SJSA1 (cell line): ENCODE measurements at places on chromosomes 12 and 14.

GRCh38 chr12:130839770-130840404, 837 bp upstream of the STX2 start:
- no peak for DNase-seq

DNA sequence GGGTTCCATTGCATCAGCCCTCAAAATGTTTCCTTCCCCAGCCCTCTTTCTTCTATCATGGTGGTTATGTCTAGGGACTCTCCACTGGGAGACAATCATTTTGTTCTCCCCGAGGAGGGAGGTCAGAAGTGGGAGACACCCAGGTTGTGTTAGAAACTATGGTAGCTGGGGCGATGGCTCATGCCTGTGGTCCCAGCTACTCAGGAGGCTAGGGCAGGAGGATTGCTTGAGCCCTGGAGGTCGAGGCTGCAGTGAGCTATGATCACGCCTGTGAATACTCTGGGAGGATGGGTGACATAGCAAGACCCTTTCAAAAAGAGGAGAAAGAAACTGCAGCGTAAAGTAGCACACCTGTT, 13.0 kb upstream of the LRRC23 start:
- no peak for DNase-seq

DNA sequence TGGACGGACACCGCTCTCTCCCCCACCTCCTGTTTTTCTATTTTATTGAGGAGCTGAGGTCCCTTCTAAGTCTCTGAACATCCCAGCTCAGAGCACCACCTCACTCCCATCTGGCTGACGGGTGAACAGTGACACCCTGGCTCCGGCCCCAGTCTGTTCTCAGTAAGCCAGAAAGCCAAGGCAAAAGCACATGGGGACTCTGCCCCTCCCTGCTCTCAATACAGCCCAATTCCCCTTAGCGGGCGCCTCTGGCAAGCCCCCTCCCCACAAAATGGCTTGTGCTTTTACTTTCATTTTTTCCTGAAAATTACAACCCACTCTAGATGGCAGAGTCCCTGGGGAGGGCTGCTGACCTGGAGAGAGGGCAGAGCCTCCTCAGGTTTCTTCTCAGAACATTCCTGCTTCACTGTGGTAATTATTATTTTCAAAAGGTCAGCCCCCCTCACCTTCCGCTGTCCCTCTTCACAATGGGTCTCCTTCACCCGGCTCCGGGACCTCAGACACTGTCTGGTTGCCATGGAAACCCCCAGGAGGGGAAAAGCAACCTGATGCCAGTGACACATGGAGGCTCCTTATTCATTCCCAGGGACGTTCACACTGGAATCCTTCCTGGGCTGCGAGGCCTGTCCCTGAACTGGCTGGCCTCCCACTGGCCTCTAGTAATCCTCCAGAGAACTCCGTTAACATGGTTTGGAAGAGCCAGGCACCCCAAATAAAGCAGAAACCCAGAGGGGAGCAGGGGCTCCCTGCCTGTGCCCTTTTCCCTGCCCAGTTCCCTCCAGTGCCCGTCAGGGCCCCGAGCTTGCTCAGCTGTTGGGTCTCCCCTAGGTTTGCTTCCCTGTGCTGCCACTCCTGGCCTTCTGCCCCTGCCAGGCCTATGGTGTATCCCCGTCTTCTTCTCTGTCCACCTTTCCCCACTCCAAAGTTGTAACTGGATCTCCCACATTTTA, 15.9 kb downstream of the COL2A1 start:
- no peak for DNase-seq

DNA sequence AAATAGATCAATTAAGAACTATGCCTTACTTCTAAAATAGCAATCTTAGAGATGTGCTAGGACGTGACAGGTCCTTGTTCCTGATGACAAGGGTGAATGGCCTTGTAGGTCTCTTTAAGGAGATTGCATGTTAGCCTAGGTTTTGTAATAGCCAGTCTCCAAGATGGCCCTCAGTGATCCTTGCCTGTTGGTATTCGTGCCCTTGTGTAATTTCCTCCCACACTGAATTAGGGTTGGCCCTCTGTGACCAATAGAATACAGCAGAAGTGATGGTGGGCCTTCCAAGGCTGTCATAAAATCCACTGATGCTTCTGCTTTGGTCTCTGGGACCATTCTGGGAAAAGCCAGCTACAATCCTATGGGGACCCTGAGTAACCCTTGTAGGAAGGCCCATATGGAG, 38.2 kb upstream of the SNX6 start:
- no peak for DNase-seq

- peak; percentile 95 for DNase-seq
These were observed 775 bp upstream of the ARID2 start for GRCh38 chr12:45728630-45729232.

DNA sequence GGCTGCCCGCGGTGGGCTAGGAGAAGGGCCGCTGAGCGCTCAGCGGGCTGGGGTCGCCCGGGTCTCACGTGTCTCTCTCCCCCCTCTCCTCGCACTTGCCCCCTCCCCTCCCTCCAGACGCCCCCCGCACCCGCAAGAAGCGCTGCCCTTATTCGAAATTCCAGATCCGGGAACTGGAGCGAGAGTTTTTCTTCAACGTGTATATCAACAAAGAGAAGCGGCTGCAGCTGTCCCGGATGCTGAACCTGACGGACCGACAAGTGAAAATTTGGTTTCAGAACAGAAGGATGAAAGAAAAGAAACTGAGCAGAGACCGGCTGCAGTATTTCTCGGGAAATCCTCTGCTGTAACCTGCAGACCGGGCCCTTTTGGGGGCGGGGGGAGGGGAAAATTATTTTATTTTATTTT, 314 bp upstream of the HOTAIR start:
- no peak for DNase-seq

DNA sequence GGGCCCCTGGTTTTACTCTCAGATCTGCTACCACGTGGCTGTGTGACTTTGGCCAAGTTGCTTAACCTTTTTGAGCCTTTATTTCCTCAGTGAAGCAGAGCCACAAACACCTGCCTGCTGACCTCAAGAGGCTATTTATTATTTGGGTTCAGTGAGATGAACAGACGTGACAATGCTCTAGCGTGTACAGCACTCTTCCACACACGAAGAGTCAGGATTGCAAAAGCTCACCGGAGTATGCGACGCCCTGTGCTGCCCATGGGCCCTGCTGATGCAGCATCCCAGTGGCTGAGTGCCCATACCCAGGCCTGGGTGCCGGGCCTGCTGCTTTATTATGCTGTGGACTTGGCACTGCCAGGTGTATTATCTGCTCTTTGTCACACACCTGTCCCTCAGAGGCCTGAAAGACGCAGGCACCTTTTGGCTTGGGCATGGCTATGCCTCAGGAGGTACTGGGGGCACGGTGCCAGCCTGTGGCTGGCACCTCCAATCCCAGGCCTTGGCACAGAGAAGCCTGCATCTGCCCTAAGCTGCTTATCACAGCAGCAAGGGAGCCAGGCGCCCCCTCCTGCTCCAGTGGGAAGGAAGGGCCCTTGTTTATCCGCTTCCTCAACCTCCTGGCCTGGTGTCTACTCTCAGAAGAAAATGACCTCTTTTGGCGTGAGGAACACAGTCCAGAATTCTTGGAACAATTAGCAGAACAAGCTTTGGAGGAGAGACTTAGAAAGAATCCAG, 22.3 kb upstream of the TC2N start:
- no peak for DNase-seq

GRCh38 chr12:47896633-47897032, 8.2 kb downstream of the VDR start:
- DNase-seq = no peak

GRCh38 chr14:69852531-69853321, 26.5 kb upstream of the SMOC1 start:
- no peak for DNase-seq

DNA sequence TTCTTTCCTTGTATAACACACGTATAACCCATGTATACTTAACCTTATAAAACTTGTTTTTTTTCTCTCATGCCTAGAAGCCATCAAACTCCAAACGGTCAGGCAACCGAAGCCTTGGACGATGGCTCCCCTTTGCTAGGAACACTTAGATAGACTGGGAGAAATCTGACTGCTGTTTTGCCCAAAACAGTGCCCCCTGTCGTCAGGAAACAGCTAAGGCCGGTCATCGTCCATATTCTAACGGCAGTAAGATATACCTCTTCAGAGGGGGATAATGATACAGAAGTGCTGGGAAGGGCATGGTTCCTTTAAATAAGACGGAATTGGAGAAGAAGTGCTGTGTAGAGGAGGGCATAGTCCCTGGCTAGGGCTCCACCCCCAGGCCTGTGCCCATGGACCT, 130.5 kb downstream of the SLC41A2 start:
- DNase-seq = no peak

GRCh38 chr12:29415111-29415510, 34.1 kb upstream of the ERGIC2 start:
- DNase-seq = no peak

GRCh38 chr14:33676135-33676566, 274.7 kb downstream of the EGLN3 start:
- DNase-seq = peak; percentile 77

DNA sequence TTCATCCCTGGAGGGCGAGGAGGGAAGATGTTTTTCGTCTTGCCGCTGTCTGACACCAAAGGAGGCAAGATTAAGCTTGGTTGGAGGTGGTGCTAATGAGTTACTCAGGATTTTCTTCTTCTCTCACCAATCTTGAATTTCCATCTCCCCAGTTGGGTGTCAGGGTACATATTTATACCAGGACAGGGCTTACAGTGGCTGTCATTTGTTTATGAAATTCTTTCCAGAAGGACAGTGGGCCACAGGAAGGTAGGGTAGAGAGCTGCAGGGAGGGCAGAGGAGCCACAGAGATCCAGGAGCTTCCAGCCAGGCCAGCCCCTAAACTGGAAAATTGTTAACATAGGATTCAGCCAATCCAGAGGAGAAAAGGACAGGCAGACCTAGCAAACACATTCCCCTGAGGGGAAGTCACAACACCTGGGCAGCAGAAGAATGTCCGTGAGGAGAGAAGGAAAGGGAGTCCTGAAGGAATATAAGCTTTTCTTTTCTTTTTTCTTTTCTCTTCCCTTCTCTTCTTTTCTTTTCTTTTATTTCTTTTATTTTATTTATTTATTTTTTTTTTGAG, 40.5 kb downstream of the IRF2BPL start:
- no peak for DNase-seq

DNA sequence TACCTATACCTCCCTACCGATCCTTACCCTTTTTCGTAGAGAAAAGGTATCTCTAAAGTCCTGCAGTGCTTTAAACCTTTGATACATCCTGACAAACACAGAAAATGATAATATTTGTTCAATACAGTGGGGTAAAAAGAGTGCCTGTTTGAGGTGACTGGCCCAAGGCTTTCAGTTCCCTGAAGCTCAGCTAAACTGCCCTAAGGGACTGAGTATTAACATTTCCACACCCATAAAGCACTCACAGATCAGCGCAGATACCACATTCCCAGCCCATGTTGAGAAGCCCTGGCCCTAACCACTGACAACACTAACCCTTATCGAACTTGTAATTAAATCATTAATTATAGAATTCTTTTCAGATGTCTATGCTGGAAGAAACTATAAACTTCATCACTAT, 108.7 kb downstream of the DIP2B start:
- no peak for DNase-seq
